ENCODE measurements at places on chromosomes 16 and 17.

DNA sequence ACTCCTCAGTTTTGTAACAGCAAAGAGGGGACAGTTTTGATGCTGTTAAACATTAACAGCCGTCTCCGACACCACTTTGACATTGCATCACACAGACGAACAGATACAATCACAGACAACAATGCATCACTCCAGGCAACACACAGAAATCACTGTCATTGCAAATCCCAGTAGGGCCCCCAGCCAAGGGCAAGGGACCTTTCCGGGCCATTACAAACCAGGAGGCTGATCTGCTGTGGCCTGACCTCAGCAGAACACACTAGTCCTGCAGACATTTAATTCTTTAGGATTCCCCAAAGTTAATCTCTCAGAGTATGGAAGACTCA is 136.2 kb upstream of the RCVRN start:
- DNase-seq = no peak

- no peak for DNase-seq
Observed at GRCh38 chr17:37831986-37832385, 87.1 kb upstream of the HNF1B start.

GRCh38 chr16:3266873-3267537 is 10.6 kb upstream of the MEFV start:
- peak; percentile 10 for DNase-seq

DNA sequence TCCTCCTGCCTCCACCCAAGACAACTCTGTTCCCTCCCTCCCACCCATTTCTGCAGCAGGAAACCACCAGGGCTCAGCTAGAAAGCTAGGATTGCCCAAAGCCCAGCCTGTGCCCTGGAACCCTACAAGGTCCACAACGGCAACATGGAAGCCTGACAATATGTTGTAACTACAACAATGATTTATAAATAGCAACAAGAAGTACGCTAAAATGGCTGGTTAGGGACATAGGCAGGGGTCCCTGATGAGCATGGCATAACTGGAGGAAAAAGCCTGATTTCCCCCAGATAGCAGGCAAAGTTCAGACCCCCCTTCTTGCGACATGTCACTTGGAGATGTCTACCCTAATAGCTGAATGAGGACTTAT is 6.6 kb downstream of the ST3GAL2 start:
- no peak for DNase-seq

- DNase-seq = no peak
Observed at GRCh38 chr16:12276576-12276975, 300.0 kb downstream of the SNX29 start.

GRCh38 chr17:37148156-37148555 is 199.4 kb downstream of the AATF start:
- DNase-seq = peak; percentile 76

DNA sequence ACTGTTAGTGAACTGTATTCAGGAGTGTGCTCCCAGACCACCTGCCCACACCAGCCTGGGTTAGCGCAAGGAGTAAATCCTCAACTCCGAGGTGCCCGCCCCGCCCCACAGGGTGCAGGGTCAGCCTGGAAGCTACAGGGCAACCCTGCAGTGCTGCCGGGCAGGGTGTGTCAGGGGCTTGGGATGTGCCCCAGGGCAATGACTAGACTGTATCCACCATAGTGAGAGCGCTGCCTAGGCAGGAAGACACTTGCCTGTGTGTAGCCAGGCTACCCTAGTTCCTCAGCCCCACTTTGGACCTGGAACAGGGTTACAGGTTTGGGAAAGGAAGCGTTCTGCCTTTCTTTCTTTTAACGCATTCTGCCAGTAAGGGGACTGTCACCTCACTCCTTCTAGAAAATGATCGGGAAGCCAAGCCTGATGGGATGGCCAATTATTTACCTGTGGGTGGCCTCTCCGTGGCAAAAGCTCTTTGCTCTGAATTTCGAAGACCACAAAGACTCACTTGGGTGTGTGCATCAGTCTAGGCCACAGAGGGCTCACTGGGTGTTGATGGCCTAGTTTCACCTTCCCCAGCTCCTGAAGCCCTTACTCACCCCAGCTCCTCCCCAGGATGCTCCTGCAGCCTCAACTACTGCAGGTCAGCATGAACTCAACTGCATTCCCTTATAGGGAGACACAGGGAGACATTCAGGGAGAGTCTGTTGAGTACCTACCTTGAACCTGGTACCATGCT is 90.9 kb downstream of the CCDC182 start:
- no peak for DNase-seq

GRCh38 chr16:75745242-75745641 is 19.0 kb upstream of the CPHXL start:
- no peak for DNase-seq

DNA sequence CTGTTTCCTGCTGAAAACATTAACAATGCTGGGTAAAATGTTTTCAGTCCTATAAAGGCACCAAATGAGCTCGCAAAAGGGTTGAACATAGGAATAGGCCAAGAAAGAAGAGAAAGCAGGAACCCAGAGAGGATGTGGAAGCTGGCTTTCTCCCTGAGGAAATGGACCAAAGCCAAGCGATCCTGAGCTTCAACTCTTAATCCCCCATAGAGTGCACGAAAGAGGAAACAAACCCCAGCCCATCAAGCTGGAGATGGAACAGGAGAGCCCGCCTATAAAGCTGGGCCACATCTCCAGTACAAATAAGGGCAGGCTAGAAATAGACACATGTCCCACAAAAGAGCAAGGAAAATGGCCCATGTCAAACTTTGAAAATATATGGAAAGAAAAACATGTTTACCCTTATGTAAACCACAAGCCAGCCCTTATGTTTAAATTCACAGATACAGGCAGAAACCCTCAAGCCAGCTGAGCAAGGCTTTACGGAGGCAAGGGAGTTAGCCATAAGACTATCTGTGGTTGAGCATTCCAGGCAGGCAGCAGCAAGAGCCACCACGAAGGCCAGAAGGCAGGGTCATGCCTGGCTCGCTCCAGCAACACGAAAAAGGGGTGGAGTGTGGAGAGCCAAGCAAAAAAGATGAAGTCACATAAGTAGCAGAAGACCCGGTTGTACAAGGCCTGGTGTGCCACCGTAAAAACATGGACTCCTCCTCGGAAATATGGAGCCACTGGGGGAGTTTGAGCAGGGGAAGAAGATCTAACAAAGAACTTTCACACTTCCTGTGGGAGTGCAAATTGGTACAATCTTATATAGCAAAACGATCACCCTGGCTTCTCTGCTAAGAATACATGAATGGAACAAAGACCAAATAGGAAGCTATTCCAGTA is 27.8 kb downstream of the COPRS start:
- no peak for DNase-seq

- DNase-seq = no peak
Observed at GRCh38 chr17:56679115-56679776, 85.7 kb downstream of the NOG start.

GRCh38 chr17:28268610-28269313 is 50.2 kb upstream of the TMEM97 start:
- DNase-seq = no peak

GRCh38 chr17:17590141-17590751 is 1.3 kb downstream of the PEMT start:
- no peak for DNase-seq

DNA sequence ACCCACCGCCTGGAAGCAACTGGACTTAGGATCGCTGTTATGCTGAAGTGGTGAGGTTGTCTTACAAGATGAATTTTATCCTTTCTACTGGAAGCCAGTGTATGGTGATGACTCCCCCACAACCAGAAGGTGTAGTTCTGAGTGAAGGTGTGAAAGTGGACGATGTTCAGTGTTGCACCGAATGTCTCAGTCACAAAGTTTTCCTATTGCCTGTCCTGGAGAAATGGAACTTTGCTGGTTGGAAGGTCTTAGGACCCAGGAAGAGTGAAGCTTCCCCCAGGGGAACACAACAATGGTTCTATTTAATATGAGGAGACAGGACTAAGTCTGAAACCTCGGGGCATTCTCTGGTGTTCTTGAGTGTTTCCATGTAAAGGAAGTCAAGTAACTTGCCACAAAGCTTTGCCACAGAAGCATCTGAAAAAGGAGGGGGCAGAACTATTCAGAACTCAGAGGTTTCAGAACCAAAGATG is 44.2 kb downstream of the USP22 start:
- no peak for DNase-seq

DNA sequence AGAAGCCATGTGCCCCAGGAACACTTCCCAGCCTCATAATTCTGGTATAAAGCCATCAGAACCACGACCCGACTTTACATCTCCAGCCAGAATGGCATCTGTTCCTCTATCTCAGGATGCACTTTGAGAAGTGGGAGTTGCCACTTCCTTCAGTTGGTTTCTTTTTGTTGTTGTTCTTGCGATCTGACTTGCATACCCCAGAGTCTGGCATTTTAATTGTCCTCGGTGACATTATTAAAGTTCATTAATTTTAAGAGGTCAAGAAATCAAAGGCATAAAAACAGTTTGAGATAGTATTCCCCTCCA is 13.5 kb downstream of the MARCHF10 start:
- DNase-seq = no peak

DNA sequence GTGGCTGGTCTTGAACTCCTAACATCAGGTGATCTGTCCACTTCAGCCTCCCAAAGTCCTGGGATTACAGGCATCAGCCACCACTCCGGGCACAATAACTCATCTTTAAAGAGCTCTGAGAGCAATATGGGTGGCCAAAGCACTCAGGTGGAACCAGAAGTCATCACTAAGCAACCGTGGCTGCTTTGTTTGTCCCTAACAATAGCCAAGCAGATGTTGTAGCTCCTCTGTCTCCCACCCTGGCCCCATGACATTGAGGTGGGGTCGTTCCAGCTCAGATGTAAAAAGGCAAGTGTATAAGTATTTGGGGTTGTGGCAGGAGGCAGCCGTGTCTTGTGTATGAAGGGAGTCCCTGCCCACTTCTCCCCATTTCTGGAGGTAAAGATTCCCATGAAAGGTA is 3.7 kb upstream of the SCIMP start:
- no peak for DNase-seq

DNA sequence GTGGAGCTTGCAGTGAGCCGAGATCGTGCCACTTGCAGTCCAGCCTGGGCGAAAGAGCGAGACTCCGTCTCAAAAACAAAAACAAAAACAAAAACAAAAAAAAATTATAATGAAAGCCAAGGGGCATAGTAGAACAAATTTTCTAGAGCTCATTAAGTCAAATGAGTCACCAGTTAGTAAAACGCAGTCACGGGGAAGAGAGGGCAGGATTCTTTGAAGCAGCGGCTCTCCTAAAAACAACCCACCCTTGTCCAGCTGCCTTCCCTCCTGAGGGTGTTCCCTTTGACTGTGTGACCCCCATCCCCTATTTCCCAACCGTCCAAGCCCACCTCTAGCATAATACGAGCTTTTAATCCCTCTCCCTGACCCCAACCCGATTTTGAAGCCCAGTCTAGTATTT is 44.1 kb upstream of the STH start:
- DNase-seq = no peak

- no peak for DNase-seq
Observed at GRCh38 chr17:48122665-48123045, 15.1 kb downstream of the SNX11 start.

- no peak for DNase-seq
Observed at GRCh38 chr16:26976873-26977272, 89.9 kb upstream of the C16orf82 start.

GRCh38 chr16:66701516-66701915 is 5.0 kb upstream of the CMTM4 start:
- DNase-seq = no peak

DNA sequence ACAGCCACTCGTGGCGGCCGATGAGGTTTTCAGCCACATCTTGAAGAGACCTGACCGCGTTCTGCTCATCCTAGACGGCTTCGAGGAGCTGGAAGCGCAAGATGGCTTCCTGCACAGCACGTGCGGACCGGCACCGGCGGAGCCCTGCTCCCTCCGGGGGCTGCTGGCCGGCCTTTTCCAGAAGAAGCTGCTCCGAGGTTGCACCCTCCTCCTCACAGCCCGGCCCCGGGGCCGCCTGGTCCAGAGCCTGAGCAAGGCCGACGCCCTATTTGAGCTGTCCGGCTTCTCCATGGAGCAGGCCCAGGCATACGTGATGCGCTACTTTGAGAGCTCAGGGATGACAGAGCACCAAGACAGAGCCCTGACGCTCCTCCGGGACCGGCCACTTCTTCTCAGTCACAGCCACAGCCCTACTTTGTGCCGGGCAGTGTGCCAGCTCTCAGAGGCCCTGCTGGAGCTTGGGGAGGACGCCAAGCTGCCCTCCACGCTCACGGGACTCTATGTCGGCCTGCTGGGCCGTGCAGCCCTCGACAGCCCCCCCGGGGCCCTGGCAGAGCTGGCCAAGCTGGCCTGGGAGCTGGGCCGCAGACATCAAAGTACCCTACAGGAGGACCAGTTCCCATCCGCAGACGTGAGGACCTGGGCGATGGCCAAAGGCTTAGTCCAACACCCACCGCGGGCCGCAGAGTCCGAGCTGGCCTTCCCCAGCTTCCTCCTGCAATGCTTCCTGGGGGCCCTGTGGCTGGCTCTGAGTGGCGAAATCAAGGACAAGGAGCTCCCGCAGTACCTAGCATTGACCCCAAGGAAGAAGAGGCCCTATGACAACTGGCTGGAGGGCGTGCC is 30.1 kb downstream of the CIITA start:
- DNase-seq = no peak

- no peak for DNase-seq
Observed at GRCh38 chr17:29956225-29956624, 14.8 kb downstream of the EFCAB5 start.

DNA sequence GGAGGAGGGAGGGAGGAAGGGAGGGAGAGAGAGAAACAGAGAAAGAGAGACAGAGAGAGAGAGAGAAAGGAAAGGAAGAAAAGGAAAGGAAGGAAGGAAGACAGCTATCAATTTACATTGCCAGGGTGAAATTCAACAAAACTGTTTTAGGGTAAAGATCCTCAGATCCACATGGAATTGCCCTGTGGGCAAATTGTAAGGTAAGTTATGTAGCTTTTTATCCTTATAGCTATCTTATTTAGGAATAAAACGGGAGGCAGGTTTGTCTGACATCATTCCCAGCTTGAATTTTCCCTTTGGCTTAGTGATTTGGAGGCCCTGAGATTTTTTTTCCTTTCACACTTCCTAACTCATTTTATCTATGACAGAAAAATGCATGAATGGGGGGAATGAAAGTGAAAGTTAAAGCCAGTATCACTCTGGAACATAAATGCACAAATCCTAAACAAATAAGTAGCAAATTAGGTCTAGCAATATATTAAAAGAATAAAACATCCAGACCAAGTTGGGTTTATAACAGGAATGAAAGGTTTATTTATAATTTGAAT is 3.4 kb upstream of the UQCRC2 start:
- no peak for DNase-seq

- DNase-seq = no peak
Observed at GRCh38 chr16:84370723-84371552, 2.6 kb downstream of the ATP2C2 start.

Data from muscle of back (tissue), 13 donors.